Peyer's patch (tissue), 4 donors: ENCODE measurements at places on chromosomes 12 and 14.

- DNase-seq = no peak
These were observed 18.5 kb upstream of the DUSP6 start for GRCh38 chr12:89370850-89371249.

DNA sequence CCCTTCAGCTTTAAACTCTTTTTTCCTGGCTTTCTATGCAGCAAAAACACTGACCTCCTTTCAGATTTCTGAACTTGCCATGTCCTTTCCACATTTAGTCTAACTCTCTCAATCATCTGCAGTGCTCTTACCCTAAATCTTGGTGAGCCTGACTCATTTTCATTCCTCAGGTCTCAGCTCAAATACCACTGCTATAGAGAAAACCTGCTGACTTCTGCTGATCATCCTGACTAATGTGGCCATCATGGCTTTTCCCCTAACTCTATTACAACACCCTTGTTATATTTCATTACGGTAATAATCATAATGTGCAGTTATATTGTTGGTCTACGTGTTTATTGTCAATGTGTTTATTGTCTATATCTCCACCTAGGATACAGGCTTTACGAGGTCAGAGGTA lies 207.3 kb upstream of the OR4E1 start:
- DNase-seq = no peak

DNA sequence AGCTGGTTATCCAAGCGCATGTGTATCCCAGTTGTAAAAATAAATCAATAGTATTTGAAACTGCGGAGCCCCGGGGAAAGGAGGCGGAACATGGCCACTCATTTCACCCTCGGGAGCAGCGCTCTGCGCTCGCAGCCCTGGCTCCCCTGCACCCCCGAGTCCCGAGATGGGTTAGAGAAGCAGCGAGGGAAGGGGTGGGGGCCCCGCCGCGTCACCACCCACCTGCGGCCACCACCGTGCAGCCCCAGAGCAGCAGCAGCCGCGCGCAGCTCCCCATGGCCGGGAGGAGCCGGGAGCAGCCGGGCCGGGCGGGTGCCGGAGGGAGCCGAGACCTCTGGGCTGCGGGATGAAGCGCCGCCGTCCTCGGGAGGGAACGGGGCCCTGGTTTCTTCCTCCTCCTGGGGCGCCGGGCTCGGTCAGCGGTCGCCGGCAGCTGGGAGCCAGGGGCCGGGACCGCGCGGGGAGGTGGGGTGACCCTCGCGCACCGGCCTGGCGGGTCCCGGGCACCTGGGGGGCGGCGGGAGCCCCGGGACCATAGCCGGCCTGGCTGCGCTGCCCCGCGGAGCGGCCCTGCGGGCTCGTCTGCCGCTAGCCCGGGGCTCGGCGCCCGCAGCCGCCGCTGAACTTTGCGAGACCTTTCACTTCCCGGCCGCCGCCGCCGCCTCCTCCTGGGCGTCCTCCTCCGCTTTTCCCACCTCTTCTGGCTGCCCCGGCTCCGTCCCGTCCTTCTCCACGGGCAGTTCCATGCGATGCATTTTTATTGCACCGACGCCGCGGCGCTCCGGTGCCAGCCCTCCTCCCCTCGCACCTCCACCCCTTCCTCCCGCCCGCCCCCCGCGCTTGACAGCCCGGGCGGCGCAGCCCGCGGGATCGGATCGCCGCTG lies at the start of gene NTN4:
TSS of gene NTN4 (minus strand) at position 732 of the 884 bp plus-strand sequence. CDS start at position 277, 455 bp downstream.
- peak; percentile 59 for DNase-seq

GRCh38 chr12:32171211-32171610 lies 64.6 kb downstream of the BICD1 start:
- no peak for DNase-seq

- DNase-seq = no peak
These were observed 38.5 kb upstream of the BAZ1A start for GRCh38 chr14:34913619-34914018.

DNA sequence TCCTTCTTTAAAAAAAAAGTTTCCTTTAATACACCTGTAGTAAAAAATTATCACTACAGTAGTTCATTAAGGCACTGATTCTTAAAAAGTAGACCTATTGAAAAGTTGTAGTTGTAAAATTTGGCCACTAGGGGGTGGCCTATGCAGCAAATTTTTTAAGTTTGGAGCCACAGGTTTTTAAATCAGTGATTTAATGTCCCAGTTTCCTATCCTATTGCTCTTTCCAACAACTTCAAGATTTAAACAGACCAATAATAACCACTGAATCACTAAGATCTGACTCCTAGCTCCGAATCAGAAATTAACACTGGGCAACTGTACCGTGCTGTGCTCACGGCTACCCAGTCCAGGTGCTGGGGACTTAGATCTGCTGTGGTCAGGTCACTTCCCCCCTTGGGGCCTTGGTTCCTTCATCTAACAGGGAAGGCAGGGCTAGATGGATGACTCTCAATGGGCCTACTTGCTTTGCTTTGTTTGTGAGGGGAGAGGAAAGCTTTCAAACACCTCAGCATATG lies 279.3 kb downstream of the MED13L start:
- DNase-seq = peak; percentile 41

DNA sequence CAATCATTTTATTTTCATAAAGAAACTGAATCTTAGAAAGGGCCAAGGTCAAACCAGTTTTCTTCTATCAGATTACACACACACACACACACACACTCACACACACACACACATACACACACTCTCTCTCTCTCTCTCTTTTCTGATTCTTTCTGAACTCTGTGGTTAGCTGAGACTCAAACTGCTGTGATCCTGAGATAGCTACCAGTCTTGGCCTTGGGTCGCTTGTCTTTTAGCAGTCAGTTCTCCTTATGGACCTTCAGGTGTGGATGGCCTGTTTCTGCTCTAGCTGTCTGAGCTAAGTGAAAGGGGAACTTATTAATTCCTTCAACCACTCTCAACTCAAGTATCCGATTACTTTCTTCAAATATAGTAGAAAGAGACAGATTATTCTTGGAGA lies 145.1 kb downstream of the GRIP1 start:
- no peak for DNase-seq

DNA sequence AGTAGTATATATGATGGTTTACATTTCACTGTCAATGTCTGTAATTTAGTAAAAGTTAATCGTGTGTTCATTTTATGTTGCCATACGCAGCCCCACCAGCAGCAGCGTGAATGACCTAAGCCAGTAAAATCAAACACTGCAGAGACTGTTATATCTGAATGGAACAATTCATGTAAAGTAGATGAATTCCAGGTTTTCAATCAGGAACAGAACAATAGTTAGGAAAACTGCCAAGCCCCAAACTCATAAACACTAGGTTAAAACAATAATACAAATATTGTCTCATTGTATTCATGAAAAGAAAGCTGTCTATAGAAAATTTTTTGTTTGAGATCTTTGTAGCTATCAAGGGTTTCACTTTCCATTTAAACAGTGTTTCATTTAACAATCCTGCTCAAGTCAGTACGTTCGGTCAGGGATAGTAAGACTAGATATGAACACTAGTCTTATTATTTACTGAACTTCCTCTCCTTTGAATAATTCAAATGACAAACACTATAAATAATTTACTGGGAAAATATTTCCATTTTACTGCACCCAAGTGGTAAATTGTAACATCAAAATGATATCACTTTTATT lies 256.8 kb upstream of the FLRT2 start:
- no peak for DNase-seq

- DNase-seq = no peak
These were observed 105.6 kb downstream of the VCPKMT start for GRCh38 chr14:50010752-50011151.

DNA sequence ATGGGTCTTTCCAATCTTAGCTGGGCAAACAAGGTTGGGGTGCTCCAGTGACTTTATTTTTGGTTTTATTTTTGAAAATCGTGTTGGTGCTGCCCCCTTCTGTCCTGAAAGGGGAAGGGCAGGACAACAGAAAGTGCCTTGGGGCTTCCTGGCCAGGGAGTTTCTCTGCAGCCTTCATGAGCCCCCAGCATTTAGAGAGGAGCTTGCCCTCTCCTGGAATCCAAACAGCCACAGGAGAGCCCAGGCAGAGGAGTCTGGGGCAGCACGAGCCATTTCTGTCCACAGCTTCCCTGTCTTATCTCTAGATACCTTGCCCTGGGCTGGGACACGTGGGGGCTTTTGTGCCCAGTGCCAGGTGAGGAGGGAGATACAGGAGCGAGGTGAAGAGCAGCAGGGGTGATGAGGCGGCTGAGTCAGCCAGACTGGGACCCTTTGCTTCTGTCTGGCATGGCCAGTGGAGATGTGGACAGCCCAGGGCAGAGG lies 4.4 kb upstream of the C1RL start:
- no peak for DNase-seq

DNA sequence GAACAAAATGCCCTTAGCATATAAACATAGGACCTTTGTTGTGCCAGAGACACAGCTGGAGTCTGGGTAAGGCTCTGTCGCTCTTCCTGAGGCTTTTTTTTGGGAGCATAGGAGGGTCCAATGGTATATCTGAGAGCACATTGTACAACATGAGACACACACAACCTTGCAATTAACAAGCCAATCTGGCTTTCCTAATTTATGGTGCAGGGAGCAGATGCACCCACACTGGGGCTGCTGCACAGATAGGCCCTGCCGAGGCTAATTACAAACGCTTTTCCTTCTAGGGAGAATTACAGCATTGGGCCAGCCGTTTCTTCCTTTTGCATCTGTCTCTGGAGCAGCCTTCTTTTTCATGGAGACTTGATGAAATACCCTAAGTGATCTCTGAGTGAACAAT lies 75.0 kb upstream of the OVCH1 start:
- no peak for DNase-seq

DNA sequence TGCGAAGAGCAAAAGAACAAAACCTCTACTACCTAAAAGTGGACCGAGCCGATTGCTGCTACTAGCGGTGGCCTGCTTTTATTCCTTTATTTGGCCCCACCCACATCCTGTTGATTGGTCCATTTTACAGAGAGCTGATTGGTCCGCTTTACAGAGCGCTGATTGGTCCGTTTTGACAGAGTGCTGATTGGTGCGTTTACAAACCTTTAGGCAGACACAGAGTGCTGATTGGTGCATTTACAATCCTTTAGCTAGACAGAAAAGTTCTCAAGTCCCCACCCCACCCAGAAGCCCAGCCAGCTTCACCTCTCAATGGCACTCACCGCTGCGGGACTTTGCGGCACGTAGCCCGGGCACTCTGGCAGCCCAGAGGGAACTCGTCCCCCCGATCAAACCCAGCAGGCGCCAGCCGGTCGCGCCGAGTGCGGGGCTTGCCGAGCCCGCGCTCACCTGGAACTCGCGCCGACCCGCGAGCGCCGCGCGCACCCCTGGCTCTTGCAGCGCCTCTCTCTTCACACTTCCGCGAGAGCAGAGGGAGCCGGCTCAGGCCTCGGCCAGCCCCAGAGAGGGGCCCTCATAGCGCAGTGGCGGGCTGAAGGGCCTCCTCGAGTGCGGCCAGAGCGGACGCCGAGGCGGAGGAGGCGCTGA lies 8.7 kb upstream of the FGD4 start:
- no peak for DNase-seq

DNA sequence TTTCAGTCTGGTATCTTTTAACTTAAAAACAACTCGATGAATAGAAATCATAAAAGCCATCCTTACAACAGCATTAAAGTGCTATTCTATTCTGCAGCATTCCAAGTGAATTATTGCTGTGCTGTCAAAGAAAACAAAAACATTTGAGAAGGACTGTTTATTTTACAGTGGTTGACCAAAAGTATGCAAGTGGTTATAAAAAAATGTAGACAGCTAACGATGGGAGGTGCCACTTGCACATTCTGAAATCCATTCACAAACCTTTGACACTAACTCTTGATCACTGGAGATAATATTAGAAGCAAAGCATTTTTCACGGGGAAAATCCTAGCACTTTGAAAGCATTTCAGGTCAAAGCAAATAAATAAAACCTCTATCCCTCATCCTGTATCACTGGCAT lies 55.6 kb downstream of the HMGA2 start:
- no peak for DNase-seq

- DNase-seq = no peak
These were observed 20.2 kb downstream of the HDAC7 start for GRCh38 chr12:47799357-47799955.

- no peak for DNase-seq
These were observed 74.6 kb downstream of the PPP2R5C start for GRCh38 chr14:101836135-101836534.

GRCh38 chr14:27623782-27624181 lies 1025.9 kb upstream of the NOVA1 start:
- DNase-seq = no peak

- DNase-seq = no peak
These were observed 35.0 kb downstream of the CORO1C start for GRCh38 chr12:108696111-108696995.

DNA sequence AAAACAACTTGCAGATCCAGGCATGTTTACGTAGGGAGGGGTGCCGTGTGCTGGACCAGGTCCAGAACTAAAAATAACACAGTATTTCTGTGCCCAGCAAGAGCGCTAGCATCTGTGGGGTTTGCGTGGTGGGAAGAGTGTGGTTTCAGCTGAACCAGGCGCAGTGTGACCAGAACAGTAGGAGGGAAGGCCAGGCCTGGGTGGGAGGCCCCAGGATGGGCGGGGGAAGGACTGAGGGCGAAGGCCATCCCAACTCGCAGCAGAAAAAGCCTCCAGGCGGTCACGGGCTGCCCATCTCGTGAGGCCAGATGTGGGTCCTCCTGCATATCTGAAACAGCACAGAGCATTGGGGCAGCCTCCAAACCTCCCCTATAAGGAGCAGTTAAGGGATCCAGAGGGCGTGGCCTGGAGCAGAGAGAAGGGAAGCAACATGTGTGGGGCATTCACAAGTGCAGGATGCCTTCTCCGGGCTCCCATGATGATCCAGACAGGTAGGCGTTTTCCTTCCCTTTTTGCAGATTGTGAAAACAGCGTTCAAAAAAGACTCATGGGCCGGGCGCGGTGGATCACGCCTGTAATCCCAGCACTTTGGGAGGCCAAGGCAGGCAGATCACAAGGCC lies 17.8 kb upstream of the CD9 start:
- DNase-seq = no peak

- DNase-seq = no peak
These were observed 17.9 kb upstream of the TCL1B start for GRCh38 chr14:95668235-95668772.

- no peak for DNase-seq
These were observed 43.3 kb downstream of the GALNT9 start for GRCh38 chr12:132285991-132286681.

DNA sequence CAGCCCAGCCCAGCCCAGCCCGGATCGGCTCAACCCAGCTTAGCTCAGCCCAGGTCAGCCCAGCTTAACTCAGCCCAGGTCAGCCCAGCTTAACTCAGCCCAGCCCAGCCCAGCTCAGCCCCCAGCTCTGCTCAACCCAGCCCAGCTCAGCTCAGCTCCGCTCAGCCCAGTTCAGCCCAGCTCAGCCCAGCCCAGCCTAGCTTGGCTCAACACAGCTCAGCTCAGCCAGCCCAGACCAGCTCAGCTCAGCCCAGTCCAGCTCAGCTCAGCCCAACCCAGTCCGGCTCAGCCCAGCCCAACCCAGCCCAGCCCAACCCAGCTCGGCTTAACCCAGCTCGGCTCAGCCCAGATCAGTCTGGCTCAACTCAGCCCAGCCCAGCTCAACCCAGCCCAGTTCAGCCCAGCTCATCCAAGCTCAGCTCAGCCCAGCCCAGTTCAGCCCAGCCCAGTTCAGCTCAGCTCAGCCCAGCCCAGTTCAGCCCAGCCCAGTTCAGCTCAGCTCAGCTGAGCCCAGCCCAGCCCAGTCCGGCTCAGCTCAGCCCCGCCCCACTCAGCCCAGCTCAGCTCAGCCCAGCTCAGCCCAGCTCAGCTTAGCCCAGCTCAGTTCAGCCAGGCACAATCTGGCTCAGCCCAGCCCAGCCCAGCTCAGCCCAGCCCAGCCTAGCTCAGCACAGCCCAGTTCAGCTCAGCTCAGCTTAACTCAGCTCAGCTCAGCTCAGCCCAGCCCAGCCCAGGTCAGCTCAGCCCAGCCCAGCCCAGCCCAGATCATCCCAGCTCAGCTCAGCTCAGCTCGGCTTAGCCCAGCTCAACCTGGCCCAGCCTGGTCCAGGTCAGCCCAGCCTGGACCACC lies 331.7 kb downstream of the TMEM121 start:
- peak; percentile 53 for DNase-seq

- no peak for DNase-seq
These were observed 15.0 kb upstream of the FOXG1 start for GRCh38 chr14:28751467-28752058.
